ENCODE measurements at places on chromosomes 5 and 9. TPM values are rescaled to one million over a fixed set of nuclear protein-coding genes. Genes with fewer than 3 reads are reported as not detected.
A peak's percentile ranks its signal among the peaks of the same experiment; 100 is the strongest.

GRCh38 chr5:145062280-145063062 is 772.7 kb downstream of the PRELID2 start:
- DNase-seq, result no peak

Gene ACOT12
- total RNA-seq, result not detected

- no peak for DNase-seq
Measured at GRCh38 chr9:86856259-86856658, 91.0 kb downstream of the GAS1 start.

Gene SH2D3C
- 15.9 TPM for total RNA-seq

Gene ANGPTL2
- not detected for total RNA-seq

GRCh38 chr5:82356808-82357671 is 78.9 kb upstream of the RPS23 start:
- peak; percentile 60 for DNase-seq

DNA sequence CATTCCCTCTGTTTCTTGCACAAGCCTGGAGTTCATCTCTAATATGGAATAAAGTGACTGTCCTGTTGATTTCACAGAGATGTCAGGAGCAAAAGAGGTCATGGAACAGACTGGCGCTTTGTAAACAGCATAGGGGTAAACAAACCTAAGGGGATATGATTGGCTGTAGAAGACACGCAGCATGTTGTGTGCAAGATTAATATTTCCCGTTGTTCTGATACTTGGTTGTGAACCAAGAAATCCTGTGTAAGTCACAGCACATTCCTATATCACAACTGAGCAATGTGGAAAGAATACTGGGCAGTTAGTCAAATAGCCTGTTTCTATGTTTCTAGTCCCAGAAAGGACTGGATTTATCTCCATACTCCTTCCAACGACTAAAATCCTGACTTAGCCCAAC is 3.2 kb downstream of the ADAMTS12 start:
- no peak for DNase-seq

- DNase-seq, result no peak
Measured at GRCh38 chr5:72226950-72227349, 93.1 kb downstream of the MRPS27 start.

GRCh38 chr5:157603333-157604190 is 28.0 kb upstream of the ADAM19 start:
- peak; percentile 45 for DNase-seq

Gene WNT8A
- not detected for total RNA-seq

Gene PHAX
- 20.8 TPM for total RNA-seq

- DNase-seq, result no peak
Measured at GRCh38 chr9:106862110-106862820, 701 bp upstream of the ZNF462 start.

DNA sequence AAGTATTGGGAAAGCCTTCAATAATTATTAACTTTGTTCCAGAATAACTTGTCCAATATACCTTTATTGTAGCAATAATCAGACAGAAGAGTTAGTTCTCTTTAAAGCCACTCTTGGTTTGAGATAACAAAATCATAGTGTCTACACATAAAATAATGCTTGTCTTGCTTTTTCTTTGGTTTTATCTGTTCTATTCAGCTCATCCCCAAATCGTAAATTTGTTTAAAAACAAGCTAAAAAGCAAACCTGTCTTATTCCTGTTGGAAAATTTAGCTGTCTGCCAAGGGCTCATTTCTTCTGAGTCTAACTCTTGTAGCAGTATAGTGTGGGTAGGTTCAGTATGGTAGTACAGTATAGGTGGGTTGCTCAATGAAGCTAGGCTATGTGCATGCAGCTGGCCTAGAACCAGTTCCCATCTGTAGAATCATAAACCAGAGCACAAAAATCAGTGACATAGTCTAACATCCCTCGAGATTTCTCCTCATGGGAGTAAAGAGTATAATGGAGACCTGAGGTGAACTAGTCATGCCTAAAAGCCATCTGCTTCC is 17.9 kb upstream of the APBA1 start:
- DNase-seq, result no peak

Gene SLC9A3
- 1.6 TPM for total RNA-seq

DNA sequence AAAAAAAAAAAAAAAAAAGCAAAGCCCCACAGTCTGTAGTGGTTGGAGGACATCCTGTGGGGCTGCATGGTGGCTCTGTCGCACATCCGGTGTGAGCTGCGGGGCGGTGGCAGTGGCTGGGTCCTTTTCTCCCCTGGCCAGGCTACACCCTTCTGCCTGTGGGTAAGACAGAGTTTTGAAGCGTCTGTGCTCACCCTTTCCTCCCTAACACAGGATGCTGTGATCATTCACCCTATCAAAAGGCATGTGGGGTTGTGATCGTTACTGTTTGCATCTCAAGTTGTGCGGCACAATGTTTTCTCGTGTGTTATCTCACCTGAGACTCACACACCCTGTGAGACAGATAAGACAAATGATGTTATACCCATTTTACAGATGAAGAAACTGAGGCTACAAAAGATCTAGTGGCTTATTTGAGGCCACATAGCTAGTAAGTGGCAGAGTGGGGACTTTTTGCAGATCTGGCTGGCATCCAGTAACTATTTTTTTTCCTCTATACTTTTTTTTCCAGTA is 17.5 kb downstream of the IRF1 start:
- peak; percentile 61 for DNase-seq

DNA sequence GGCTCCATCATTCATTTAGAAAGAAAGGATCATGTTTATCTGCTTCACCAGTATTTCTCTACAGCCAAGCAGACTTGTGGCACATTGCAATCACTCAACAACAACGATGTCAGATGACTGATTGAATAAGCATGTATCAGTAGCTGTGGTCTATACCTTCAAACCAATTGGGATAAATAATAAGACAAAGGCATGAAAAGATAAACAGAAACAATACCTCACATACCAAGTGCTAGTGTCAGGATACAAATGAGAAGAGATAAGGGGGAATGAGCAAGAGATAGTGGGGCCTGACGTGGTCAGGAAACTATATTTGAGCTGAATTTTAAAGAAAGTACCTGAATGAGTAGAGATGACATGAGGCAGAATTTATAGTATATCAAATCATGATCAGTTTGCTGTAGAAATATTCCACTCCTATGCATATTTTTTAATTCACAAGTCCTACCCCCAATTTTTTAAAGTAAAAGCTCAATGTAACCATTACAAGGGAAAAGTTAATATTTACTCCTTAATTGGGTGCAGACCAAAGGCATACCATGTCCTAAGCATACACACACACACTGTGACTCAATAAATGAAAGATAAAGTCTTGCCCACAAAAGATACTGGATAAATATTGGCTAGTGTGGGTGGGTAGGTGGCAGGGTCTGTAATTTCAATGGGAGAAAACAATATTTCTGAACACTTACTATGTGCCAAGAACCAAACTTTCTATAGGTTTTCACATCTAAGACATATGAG is 284.5 kb downstream of the SPOCK1 start:
- no peak for DNase-seq

- DNase-seq, result no peak
Measured at GRCh38 chr5:136655468-136655867, 290.1 kb upstream of the TRPC7 start.

Gene PCDHA9
- total RNA-seq, result not detected

Gene LHX3
- 0.18 TPM for total RNA-seq

- DNase-seq, result no peak
Measured at GRCh38 chr9:85443190-85443598, 298.6 kb downstream of the AGTPBP1 start.

GRCh38 chr5:94498199-94498598 is 120.2 kb downstream of the KIAA0825 start:
- DNase-seq, result no peak

DNA sequence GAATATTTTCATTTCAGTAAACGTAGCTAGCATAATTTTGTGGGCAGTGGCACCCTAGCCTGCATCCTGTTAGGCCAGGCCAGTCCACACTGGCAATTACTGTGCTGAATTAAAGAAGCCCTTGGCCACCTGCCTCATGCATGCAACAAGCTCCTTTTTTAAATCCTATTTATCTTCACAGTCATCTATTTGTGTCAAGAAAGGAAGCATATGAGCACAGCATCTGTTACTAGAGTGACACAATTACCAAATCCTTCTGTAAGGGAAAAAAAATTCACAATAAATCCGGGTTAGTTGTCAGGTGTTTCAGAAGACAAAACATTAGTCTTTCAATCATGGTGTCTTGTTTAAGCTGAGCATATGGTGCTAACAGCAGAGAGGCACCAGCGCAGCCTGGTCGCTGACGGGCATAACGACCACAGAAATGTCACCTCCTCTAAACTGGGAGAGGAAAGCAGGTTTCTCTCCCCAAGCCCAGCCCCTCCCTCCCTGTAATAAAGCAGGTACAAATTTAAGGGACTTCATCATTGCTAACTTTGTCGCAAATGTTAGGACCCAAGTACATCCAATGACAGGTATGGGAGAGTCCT is 520.6 kb downstream of the CTNND2 start:
- no peak for DNase-seq

DNA sequence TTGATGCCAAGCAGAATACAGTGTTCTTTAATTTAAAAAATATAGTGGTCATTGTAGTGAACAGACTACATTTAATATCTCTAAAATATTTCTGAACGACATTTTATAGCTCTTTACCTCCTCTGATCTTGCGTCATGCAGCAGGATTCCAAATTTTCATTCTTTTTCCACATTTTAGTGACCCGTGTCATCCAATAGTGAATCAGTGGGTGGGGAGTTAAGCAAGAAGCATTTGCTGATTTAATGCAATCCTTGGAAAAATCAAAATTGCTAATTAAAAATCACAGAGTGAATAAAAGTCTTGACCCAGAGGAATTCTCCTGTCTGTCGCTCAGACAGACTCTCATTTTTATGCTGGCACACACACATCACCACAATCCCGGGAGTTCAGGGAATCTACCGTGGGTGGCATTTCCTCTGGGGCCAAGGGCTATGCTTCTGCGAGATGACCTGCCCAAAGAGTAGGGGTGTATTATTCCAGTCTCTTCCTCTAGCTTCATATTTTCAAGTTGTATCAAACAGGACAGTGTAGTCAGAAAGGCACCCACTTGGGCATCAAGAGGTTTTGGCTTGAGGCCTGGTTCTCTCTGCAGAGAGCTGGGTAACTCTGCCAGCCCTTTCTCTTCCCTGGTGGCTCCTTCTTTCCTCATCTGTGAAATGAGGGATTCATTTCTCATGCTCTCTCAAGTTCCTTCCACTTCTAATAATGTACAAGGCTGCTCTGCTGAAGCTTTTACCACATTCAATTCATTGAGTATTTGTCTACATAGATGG is 24.8 kb upstream of the OTP start:
- DNase-seq, result no peak

DNA sequence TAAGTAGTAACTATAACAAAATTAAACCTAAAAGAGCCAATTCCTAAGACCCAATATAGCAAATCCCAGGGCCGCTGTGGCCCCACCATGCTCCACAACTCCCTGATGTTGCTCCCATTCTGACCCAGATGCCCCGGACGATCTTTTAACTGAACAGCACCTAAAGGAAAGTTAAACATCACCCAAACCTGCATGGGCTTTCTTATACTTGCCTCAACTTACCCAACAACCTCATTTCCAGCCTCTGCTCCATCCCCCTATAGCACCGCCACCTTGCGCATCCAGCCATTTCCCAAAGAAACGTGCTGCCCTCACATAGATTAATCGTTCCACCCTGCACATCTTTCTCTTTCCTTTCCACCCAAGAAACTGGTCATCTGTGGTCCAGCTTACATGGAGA is 54.6 kb downstream of the ZNF354C start:
- no peak for DNase-seq

Gene TLR4
- 0.39 TPM for total RNA-seq

Gene CARTPT
- not detected for total RNA-seq

Gene CDH6
- 0.21 TPM for total RNA-seq

Gene ZFAND5
- total RNA-seq, result 341 TPM

DNA sequence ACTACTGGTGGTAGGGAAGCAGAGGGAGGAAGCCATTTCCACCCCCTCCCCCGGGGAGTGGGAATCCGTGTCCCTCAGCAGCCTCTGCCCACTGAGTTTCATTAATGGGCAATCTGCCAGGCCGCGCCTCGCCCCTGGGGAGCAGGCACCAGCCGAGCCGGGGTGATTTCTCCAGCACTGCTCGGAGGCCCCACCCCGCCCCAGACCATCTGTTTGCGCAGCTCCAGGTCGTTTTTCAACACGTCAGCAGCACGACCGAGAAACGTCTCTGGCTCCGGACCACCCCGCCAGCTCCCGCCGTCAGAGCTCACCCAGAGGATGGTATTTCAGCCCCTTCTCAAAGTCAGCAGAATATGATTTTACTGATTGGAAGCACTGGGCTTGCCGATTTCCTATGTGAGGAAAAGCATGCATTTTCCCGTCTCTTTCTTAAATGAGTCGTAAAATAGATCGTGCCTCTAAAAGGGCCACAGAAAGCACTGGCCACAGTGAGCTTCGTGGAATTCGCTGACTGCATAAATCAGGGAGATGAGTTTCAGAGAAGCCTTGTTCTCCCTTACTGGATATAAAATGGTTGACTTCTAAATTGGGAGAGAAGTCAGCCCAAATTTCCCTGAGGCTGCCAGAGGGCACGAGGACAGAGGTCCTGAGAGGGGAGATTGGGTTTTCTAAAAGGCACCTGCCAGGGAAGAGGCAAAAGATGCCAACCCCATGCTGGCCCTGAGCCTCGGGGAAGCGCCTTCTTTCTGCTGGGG is 47.0 kb downstream of the OLFM1 start:
- DNase-seq, result no peak

GRCh38 chr5:89255845-89256463 is 373.0 kb upstream of the MEF2C start:
- no peak for DNase-seq

Gene NOTCH1
- total RNA-seq, result 37.5 TPM

DNA sequence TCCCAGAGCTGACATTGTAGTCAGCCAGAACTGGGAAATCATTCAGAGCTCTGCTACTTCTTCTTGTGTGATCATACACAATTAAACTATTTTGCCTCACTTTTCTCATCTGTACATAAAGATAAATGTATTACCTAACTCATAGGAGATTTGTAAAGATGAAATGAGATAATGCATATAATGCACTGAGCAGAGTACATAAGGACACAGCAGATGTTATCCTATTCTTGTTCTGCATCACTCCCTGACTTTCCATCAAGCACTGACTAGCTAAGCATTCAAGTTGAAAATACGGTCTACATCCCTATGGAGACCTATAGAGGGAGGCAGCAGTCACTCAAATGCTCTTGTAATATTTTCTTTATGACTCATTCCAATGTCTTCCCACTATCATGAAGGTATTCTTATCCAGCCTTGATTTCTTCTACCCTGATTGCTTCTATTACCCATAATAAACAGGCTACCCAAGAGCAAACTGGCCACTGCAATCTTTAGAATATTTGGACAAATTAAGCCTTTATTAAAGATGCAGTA is 16.3 kb upstream of the PRR16 start:
- no peak for DNase-seq

DNA sequence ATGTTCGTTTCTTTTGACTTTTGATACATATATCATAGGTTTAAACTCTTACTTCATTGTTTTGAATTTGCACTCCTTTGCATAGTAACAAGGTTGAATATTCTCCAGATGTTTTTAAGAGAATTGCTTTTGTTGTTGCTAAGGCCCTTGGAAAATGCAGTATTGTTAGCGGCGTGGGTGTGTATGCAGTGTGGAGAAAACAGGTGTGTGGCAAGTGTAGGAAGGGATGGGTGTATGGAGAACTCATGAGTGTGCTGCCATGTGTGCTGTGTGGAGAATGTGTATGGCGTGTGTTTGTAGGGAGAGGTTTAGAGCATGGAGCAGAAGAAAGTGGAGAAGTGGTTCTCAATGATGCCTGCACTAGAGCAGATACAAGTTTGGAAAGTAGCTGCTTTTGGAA is 87.3 kb downstream of the WWC1 start:
- no peak for DNase-seq

Gene MAP1B
- total RNA-seq, result 0.05 TPM

Gene SMC2
- 3.8 TPM for total RNA-seq

Gene FREM1
- not detected for total RNA-seq

Gene LHX6
- not detected for total RNA-seq

Data from T-helper 17 cell (primary cell).